PC-3 (cell line): ENCODE measurements at places on chromosomes 7 and 10. TPM values are rescaled to one million over a fixed set of nuclear protein-coding genes. Genes with fewer than 3 reads are reported as not detected.

The TFPI2 gene
- 53.1 and 62.6 TPM in 2 replicates for total RNA-seq

The EVX1 gene
- 0.33 and 0.35 TPM in 2 replicates for total RNA-seq

DNA sequence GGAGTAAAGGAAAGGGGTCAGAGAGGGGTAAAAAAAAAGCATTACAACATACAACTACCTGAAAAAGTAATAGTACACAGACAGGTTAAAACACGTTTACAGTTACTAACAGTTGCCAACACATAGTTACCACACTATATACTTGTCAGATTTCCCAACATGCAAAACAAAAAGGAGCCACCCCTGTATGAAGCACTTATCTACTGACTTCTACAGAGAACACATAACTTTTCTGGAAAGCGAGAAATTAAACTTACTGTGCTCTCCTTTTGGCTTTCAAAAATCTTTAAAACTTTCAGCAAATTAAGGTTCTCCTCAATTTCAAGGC is 2.1 kb downstream of the ABI1 start:
- peak; percentile 11 for DNase-seq

- no peak for DNase-seq
Measured at GRCh38 chr7:39644170-39644569, 20.8 kb downstream of the RALA start.

DNA sequence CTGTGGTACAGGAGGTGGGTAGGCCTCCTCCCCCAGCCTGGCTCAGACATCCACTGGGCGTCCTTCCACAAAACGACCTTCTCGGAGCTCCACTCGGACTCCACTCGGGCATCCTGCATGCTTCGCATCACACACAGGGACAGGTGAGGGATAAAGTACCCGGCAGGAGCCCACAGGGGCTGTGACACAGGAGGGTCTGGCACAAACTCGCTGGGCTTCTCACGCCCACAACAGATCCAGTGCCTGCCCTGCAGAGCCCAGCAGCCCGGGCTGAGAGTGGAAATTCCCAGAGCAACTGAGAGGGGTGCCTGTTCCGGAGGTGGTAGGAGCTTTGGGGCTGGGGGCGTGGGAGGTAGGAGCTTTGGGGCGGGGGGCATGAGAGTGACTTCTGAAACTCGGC is 108.4 kb downstream of the MKI67 start:
- no peak for DNase-seq
